NCI-H345 (cell line): ENCODE measurements at places on chromosomes 7 and 10.

DNA sequence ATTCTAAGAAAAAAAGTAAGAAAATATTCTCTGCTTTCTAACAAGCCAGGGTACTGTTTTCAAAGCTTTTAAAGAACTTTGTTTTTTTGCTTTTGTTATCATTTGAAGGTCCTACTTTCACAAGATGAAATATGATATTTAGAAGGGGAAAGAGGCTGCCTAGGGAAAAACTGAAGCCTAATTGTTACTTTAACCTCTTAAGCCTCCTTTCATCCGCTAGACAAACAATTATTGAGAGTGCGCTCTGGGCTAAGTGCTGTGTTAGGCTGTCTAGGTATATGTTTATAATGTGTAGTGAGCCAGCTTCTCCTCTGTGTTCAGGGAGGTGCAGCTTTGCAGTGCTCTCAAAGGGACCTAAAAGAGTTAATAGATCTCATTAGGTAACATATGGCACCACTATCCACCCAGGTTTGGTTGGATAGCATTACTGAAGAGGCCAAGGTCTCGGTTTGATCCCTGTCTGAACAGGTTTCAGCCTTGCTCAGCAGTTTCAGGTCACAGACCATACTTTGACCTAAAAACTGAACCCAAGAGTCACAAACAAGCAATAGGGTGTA is 17.9 kb downstream of the PDK4 start:
- peak; percentile 68 for DNase-seq

DNA sequence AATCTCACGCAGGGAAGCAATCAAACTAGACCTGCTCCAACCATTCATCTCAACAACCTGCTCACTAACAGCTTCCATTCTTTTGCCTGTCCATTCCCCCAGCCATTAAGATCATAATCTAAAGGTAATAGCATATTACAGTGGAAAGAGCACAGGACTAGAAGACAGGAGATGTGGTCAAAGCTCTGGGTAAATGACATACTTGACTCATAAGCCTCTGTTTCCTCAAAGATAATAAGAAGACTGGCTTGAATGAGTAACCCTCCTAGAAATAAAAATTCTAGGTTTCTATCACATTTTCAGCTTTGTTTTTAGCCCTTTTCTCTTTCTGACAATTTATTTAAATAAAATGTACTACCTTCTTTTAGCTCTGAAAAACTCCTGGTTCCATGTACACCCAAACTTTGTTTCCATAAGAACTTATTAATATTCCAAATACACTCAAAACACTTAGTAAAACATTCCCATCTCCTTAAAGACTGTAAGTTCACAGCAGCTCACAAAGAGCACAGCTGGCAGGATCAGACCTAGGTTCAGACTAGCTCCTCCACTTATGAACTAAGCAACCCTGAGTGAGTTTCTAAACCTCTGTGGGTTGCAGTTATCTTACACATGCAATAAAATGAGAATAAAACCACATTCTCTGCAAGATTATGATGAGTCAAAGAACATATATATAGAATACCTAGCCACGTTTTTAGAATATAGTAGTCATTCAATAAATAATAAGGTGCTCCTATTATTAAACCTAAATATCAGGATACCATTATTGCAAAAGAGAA is 11.6 kb downstream of the FAM204A start:
- DNase-seq, result no peak

DNA sequence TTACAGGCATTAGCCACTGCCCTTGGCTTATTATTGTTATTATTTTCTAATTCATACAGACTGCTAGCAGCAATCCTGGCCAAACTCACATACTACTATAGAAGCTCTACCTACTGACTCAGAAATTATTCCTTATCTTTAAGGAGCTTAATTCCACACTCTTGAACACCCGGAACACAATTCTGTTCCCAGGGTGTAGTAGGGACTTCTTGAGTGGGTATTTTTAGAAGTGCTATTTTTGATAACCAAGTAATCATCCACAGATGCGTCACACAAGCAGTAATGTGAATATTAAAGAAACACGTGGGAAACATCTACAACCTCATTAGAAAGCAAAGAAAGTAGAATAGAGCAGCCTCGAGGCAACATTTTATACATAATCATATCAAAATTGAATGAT is 149.2 kb downstream of the PTEN start:
- DNase-seq, result no peak

DNA sequence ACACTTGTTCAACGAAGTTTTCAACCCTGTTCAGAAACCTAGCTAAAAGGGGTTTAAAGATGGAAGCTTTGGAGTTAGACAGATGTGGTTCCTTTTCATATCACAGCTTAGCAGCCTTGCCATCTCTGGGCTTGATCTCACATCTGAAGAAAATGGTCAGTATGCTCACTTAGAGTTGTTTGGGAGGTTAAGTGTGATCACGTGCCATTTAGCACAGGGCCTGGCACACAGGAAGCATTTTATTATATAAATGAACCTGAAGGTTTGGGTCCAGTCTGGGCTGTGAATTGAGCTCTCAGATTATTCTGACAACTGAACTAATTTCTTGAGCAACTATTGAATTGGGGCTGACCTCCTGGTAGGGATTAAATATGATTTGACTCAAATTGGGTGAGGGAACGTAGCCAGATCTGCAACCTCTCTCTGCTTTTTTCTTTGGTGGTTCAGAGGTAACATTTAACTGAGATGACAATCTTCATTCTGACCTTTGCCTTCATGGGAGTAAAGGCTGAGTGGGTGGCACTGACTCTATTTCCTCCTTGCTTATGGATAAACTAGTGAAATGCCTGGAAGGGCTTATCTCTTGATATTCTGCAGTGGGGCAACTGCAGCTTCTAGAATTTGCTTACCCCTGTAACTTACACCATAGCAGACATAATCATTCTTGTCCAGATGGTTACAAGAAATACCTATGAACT is 10.2 kb upstream of the HKDC1 start:
- no peak for DNase-seq

- DNase-seq, result no peak
These were observed 28.0 kb downstream of the LMTK2 start for GRCh38 chr7:98134420-98135228.

GRCh38 chr7:208130-208673 is 15.8 kb downstream of the FAM20C start:
- no peak for DNase-seq

DNA sequence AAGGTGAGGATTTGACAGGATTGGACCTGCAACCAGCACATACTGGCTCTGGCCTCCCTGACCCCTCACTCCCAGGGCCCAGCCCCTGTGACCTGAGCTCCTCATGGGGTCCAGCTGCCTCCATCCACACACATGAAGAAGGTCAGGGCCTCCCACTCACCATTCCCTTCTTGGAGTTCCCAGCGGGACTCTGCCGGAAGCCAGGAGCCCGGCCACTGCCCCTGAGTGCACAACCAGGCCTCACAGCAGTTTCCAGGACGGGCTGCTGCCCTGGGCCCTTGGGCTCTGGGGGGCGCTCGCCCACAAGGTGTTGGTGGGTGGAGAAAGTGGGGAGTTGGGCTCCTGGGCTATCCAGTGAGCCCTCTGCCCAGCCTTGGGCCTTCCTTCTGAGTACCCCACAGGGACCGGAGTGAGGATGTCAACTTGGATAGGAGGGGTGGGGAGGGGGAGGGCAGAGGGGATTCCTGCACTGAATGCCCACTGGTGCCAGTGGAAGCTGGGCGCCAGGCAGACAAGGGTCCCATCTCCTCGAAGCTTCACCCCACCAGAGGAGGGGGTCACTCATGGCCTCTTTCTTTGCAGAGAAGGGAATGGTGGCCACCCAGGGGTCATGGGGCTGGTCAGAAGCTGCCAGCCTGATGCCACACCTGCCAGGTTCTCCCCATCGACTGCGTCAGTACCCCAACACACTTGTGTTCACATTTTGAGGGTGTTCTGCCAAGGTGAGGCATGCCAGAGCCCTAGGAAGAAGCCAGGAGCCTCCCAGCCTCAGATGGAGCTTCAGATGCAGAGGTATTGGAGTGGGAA is 115.3 kb downstream of the PTPN20 start:
- DNase-seq, result no peak

DNA sequence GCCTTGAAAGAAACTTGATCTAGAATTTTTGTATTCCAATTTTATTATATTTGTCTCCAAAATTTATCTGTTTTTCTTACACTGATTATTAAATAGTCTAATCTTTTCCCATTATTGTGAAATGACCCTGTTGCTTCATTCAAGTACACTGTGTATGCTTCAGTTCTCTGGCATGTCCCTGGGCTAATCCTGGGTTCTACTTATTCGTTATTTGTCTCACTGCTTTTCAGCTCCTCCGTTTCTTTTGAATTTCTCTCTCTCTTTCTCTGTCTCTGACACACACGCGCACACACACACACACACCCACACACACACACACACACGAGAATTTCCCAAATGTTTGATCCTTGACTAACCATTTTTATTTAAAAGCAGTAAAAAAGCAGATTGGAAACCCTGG is 768.6 kb downstream of the NRG3 start:
- DNase-seq, result no peak

GRCh38 chr10:29734962-29735627 is 100.3 kb upstream of the SVIL start:
- peak; percentile 28 for DNase-seq

DNA sequence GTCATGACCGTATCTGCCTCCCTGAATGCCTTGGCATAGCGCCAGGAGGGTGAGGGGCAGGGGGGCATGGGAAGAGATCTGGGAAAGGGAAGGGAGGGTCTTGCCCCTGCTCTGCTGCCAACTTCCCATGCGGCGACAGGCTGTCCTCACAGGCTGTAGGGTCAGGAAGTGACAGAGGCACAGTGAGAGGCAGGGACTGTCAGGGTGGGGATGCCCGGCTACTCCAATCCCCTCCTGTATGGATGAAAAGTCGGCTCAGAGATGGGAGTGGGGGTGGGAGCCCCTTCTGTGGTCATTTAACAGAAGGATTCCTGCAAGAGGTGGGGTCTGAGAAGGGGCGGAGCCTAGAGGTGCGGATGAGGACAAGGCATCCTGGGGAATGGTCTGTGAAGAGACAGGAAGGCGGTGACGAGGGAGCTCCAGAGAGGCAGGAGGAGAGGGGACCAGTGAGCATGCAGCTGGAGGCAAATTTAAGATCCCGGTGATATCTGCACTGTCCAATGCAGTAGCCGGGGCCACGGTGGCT is 20.8 kb upstream of the UNC5B start:
- DNase-seq, result no peak

DNA sequence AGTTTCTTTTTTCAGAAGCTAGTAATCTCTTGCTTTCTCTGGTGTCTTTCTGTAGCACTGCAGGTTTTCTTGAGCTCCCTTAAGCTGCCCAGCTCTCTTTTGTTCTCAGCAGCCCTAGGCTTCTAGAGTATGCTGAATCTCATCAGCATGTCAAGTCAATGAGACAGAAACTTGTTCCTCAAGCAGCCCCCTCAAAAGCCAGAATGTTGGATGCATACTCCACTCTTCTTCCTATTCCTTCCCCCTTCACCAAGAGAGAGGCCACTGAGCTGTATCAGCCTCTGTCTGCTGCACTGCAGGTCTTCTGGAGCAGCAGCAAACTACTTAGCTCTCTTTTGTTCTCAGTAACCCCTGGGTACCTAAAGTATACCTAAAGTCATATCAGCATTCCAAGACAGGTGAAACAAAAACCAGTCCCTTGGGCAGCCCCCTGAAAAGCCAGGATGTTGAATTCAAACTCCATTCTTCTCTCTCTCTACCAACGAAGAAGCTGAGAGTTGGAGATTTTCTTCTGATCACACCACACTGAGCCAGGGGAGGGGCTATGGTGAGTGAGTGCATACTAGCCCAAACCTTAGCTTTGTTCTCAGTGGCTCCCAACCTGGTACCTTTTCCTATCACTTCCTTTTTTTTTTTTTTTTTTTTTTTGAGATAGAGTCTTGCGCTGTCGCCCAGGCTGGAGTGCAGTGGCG is 73.3 kb upstream of the WAC start:
- DNase-seq, result no peak

GRCh38 chr10:75403144-75403938 is 1.8 kb upstream of the ZNF503 start:
- peak; percentile 47 for DNase-seq
